ENCODE measurements at places on chromosomes 3 and 15.

- no peak for DNase-seq
Measured at GRCh38 chr3:113437411-113437810, 3.9 kb downstream of the CFAP44 start.

DNA sequence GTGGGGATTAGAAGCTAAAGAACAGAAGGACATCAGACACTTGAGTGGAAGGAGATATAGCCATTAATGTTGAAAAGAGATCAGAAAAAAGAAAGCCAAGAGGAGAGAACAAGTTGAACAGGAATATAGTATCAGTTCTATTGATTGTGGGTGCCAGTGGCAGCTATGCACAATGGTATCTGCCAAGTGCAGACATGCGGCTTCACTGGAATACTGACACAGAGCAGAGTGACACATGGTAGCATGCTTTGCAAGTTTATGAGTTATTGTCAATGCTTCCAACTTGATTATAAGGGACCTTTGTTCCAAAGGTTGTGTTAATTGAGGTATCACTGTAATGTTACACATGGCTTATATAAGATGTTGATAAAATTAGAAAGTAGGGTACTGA, 42.0 kb upstream of the TP63 start:
- no peak for DNase-seq

DNA sequence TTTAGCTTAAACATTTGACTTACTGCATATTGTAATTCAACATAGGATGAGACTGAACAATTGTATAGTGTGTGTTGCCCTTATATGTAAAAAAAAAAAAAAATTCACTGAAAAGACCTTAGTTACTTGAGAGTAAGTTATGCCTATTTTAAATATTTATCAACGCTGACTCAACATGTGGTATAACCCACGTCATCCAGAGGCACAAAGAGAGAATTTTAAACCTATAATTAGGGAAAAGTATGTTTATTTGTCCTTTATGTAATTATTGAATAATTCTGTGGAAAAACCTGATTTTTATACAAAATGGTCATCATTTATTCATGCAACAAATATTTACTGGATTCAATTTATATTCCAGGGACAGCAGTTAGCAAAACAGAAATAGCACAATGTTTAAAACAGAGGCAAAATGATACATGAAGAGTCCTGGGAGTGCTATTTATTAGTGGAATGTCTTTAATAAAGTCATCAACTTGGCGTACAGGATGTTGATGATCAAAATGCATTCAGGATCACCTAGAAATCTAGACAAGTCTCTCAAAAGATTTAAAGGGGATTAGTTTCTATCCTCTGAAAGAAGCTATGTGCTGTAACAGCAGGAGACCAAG, 223.7 kb downstream of the PCCB start:
- DNase-seq = no peak

DNA sequence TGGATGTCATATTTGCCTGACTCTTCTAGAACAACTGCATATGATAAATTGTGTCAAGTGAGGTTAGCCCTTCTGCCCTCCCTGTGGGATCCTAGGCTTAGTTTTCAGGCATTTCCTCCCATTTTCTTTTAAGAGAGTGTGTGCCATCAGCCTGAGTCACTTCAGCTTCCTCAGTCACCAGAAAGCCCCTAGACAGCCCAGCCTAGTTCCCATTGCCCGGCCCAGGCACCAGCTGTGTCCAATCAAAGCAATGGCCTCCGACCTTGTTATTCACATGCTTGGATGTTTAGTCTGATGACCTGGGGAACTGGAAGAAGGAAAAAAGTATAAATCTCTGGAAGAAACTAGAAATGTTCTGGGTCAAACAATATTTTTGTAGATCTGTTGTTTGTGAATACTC, 221.9 kb upstream of the LRIG1 start:
- DNase-seq = no peak

- no peak for DNase-seq
Measured at GRCh38 chr3:26668171-26668570, 45.6 kb downstream of the LRRC3B start.

DNA sequence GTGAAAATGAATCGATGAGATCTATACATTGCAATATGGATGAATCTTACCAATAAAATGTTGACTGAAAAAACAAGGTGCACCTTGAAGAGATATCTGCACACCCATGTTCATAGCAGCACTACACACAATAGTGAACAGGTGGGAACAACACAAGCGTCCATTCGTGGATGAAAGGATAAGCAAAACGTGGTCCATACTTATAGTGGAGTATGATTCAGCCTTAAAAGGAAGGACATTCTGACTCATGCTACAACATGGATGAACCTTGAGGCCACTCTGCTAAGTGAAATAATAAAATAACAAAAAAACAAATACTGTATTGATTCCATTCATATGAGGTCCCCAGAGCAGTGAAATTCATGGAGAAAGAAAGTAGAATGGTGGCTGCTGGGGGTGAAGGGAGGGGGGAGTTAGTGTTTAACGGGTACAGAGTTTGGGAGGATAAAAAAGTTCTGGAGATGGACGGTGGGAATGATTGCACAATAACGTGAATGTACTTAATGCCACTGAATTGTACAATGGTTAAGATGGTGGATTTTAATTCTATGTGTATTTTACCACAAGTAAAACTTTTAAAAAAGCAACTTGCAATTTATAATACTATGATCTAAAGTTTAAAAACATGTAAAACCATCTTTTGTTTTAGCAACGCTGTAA, 35.6 kb downstream of the IQSEC1 start:
- no peak for DNase-seq

- DNase-seq = no peak
Measured at GRCh38 chr3:26703519-26703918, 80.9 kb downstream of the LRRC3B start.

DNA sequence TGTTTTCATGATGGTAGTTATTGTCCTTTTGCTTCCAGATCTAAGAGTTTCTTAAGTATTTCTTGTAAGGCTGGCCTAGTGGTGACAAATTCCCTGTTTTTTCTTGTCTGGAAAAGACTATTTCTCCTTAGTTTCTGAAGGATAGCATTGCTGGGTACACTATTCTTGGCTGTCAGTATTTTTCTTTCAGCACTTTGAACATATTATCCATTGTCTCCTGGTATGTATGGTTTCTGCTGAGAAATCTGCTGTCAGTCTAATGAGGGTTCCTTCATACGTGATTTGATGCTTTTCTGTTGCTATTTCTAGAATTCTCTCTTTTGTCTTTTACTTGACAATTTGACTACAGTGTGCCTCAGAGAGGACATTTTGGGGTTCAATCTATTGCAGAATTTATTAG, 134.3 kb downstream of the CGGBP1 start:
- DNase-seq = no peak

DNA sequence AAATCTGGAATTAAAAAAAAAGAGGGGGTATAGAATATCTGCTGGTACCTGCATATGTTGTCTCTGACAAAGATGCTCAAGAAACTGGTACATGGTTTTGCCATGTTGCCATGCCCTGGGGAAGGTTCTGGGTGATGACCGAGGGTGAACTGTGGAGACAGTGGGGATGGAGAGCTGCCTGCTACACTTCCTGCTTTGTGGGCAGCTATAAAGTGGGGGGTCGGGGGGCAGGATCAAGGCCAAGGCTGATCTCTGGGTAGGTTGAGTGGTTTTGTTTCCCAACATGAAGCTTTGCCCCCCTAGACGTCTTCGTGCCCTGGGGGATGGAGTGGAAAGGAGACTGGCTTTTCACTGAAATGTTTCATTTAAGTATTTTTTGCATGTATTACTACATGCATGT, 74.6 kb downstream of the IQSEC1 start:
- DNase-seq = no peak

DNA sequence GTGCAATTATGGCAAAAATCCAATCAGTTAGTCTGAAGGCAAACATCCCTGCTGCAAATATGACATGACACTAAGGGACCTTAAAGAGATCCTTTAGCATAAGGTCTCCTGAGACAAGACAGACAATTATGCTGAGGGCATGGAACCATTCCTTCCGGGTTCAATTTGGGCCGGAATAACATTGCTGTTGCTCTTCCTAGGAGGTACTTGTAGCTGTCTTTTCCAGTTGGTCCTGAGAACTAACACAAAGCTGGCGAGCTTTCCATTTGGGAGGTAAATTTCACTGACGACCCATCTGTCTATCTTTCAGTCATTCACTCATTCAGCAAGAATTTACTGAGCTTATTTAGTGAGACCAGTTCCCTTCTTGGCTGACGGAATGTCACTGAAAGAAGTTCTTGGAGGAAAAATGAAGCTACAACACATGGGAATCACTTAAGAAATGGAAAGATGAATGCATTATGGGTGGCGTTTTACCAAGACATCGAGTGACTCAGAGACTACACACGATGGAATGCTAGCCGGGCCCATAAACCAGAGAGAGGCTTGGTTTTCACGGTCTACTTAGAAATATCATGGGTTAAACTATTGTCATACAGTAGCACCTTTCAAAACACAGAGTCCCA, 215.5 kb downstream of the PDZRN3 start:
- DNase-seq = no peak

- DNase-seq = no peak
Measured at GRCh38 chr3:139260793-139261736, 82.8 kb upstream of the MRPS22 start.

- DNase-seq = no peak
Measured at GRCh38 chr3:195438371-195438770, 4.4 kb downstream of the ACAP2 start.

DNA sequence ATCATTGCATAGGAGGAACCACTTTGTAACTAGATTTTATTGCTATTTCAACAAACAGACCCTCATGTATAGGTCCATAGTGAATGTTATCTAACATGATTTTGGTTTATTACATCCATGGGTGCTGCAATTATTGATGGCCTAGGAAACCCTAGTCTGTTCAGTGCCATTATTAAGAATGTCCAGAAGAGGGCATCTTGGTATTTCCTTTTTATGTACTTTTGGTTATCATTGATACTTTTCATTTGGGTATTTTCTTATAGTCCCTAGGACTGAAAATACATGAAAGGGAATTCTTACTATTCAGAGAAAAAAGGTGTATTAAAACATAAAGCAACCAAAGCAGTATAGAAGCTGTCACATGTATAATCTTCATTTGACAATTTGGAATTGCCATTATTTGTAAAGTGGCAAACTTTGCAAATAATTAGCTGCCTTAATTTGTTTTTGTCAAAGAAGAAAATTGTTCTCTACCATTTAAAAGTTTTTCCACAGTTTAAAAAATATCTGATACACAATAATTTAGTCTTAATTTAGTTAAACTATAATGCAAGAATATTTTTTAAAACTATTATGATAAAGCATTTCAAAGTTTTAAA, 48.7 kb downstream of the CNOT10 start:
- no peak for DNase-seq

DNA sequence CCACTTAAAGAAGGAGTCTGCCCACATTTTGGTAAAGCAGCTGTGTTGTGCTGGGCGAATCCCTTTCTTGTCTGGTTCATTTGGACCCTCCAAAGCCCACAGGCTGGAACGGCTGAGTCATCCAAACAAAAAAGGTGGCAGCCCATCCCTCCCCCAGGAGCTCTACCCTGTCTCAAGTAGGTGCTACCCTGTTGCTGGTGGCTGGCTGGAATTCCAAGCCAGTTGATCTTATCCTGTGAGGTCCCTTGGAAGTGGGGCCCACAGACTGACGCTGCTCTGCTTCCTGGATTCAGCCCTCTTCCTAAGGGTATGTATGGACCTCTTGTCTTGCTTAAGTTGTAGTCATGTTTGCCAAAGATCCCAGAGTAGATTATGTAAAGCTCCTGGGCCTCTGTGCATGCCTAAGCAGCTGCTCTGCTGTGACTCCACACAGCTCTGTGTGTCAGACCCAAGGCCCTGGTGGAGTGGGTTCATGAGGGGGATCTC, 44.5 kb downstream of the CCR1 start:
- no peak for DNase-seq

GRCh38 chr3:151155409-151156128, 47.4 kb downstream of the GPR171 start:
- DNase-seq = no peak

DNA sequence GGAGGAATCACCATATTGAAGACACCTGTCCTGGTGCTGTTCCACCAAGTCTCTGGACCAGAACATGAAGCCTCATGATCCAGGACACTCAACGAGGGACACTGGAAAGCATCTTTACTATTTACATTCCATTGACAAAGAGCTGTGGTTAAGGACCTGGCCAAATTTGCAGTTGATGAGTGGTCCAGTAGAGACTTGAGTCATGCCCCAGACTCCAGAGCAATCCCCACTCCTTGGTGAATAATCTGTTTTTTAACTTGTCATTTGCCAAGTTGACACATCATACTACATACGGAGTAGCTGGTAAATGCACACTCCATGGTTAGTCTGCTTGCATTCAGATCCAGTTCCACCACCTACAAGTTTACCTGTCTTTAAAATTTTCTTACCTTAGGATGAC, 1.2 kb upstream of the COL6A6 start:
- no peak for DNase-seq

GRCh38 chr3:54783611-54784010, 144.2 kb downstream of the LRTM1 start:
- no peak for DNase-seq

GRCh38 chr15:78810362-78811123, 721 bp downstream of the ADAMTS7 start:
- no peak for DNase-seq

Measured in GM12864 (cell line).